Right atrium auricular region (tissue), 2 donors: ENCODE measurements at places on chromosomes 7 and 10. TPM values are rescaled to one million over a fixed set of nuclear protein-coding genes. Genes with fewer than 3 reads are reported as not detected.

INSYN2A gene
- total RNA-seq: not detected

ATG9B gene
- total RNA-seq: not detected

- H3K36me3 ChIP-seq: peaks cover 13% of the 10 kb centered on the region
- DNase-seq: no peak
- H3K27me3 ChIP-seq: no peaks in the 10 kb centered on the region
- no peak overlapping the region for H3K4me3 ChIP-seq
- no peaks in the 10 kb centered on the region for H3K4me1 ChIP-seq
These were observed 186.7 kb downstream of the SLC25A13 start for GRCh38 chr7:96135241-96135640.

- H3K27me3 ChIP-seq: no peaks in the 10 kb centered on the region
- H3K4me3 ChIP-seq: no peak overlapping the region
- DNase-seq: no peak
- no peaks in the 10 kb centered on the region for H3K36me3 ChIP-seq
- no peak overlapping the region for H3K27ac ChIP-seq
These were observed 429.7 kb downstream of the ARL4A start for GRCh38 chr7:13117103-13117502.

DNA sequence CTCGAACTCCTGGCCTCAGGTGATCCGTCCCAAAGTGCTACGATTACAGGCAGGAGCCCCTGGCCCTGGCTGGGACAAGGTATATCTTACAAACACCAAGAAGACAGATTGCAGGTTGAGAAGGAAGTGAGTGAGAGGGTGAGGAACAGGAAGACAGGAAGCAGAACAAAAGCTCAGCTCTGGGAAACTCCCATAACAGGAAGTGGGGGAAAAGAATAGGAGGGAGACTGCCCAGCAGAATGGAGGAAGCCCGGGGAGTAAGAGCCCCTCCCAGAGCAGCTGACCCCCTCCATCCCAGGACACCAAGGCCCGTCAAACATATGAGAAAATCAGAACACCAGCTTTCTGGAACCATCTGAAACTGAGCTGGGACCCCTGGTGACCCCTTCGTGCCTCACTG lies 2.9 kb downstream of the TECPR1 start:
- H3K4me3 ChIP-seq: no peak overlapping the region
- H3K4me1 ChIP-seq: no peaks in the 10 kb centered on the region

GRCh38 chr7:842431-843031 lies 10.3 kb downstream of the SUN1 start:
- H3K27ac ChIP-seq: peak overlapping the region; percentile 47
- H3K36me3 ChIP-seq: peaks cover 49% of the 10 kb centered on the region
- DNase-seq: no peak

GRCh38 chr10:131180740-131181415 lies 130.6 kb downstream of the TCERG1L start:
- DNase-seq: no peak
- H3K27ac ChIP-seq: no peak overlapping the region
- H3K36me3 ChIP-seq: no peaks in the 10 kb centered on the region
- no peaks in the 10 kb centered on the region for H3K27me3 ChIP-seq
- H3K4me3 ChIP-seq: no peak overlapping the region

DNA sequence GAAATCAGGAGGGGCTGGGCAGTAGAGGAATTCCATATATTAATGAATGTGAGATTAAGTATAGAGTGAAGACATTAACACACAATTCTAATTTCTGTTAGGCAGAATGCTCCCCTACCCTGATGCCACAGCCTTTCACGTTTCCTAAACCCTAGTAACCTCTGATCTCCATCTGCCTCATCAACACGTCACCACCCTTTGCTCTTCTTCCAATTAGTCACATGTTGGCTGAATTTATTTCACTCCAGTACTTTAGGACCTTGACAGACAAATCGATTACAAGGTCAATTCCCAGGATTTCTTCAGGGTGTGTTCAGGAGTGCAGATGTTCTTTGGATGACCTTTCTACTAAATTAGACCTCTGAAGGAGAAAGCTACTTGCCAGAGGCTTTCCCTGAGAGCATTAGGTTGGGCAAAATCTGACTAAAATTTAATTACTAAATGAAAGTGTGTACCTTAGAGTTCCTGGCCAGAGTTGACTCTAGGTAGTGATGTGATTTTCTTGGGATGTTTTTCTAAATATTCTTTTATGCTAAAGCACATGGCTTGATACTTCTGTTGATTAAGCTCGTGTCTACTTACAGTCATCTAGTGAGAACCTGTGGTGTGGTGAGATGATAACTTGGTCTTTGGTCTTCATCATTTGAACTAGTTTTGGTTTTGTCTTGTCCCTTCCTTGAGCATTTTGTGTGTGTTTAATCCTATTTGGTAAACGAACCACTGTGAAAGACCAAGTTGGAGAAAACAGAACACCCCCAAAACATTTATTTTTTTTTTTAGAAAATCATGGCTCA lies 12.7 kb downstream of the AGR2 start:
- no peaks in the 10 kb centered on the region for H3K27me3 ChIP-seq
- H3K4me1 ChIP-seq: no peaks in the 10 kb centered on the region
- H3K27ac ChIP-seq: no peak overlapping the region
- DNase-seq: no peak
- no peak overlapping the region for H3K4me3 ChIP-seq
